Bronchial epithelial cell (primary cell): ENCODE measurements at places on chromosomes 11 and 22.

- no peak for DNase-seq
These were observed 620.9 kb upstream of the CADM1 start for GRCh38 chr11:116124922-116125714.

GRCh38 chr11:77311701-77312100 is 10.2 kb upstream of the GDPD4 start:
- DNase-seq: no peak

- no peak for DNase-seq
These were observed 9.6 kb upstream of the IFITM3 start for GRCh38 chr11:330307-330693.

DNA sequence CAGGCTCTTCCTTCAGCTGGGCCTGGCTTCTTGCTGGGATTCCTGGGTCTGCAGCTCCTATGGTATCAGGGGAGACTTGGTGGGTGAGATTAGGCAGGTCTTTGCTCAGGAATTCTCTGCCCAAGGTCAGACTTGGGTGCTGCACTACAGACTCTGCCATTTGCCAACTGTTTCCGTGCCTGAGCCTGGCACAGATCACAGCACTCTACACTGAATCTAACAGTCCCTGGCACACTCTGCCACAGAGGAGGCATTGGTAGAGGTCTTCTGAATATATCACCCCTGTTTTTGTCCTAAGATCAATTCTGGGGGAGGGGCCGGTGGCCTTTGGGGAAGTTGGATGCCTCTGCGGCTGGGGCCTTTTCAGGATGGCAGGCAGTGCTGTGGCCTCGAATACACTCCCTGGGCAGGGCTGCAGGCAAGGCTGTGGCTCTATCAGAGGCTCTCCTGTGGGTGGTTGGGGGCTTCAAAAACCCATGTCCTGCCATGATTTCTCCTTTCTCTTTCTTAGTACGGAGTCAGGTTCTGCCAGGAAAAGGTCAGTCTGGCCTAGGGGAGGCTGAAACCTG is 115.0 kb upstream of the NARS2 start:
- DNase-seq: no peak

GRCh38 chr22:47822422-47822821 is 1060.0 kb downstream of the TBC1D22A start:
- no peak for DNase-seq

- DNase-seq: no peak
These were observed 25.0 kb upstream of the RPS13 start for GRCh38 chr11:17102462-17102861.

GRCh38 chr11:70265341-70265740 is 5.1 kb upstream of the PPFIA1 start:
- DNase-seq: no peak

DNA sequence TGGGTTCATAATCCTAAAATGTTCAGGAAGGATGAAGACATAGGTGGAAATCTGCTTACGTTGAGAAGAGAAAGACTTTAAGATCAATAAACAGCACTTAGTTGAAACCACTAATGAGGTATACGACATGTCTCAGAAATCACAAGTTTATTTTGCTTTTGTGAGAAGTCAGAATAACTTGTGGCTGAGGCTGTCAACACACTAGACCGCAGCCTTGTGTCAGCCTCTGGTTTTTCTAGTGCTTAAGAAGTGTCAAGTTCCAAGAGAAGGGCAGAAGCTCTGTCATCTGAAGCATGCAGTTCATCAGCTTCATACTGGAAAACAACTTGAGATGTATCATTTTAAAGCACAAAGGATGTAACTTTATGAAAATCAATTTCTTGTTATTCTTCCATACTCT is 420.9 kb downstream of the METTL15 start:
- no peak for DNase-seq

GRCh38 chr11:110828086-110828485 is 115.8 kb upstream of the ARHGAP20 start:
- DNase-seq: no peak

GRCh38 chr11:100823360-100823759 is 136.3 kb downstream of the ARHGAP42 start:
- no peak for DNase-seq

GRCh38 chr11:1484695-1485503 is 1.7 kb downstream of the MOB2 start:
- DNase-seq: no peak

DNA sequence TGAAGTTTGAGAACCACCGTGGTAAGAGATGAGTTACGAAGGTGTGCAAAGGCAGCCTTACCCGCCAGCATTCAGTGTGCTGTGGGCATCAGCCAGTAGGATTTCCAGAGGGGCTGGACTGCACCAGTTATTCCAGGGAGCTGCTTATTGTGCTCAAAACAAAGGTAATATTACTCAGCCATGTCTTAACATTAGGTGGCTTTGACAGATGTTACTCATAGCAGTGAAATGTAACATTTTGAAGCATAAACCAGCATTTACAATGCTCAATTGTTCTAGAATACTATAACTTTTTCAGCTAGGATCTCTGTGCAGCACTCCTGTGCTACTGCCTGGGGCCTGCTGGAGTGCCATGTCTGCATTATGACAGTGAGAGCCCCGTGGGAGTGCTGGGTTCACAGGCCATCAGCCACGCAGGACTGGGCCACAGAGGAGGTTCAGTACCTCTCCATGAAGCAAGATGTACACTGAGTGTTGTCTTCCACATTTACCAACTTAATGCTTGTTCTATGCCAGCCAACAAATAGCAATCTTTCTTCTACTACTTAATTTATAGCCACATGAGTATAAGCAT is 238.1 kb downstream of the CADM1 start:
- no peak for DNase-seq

DNA sequence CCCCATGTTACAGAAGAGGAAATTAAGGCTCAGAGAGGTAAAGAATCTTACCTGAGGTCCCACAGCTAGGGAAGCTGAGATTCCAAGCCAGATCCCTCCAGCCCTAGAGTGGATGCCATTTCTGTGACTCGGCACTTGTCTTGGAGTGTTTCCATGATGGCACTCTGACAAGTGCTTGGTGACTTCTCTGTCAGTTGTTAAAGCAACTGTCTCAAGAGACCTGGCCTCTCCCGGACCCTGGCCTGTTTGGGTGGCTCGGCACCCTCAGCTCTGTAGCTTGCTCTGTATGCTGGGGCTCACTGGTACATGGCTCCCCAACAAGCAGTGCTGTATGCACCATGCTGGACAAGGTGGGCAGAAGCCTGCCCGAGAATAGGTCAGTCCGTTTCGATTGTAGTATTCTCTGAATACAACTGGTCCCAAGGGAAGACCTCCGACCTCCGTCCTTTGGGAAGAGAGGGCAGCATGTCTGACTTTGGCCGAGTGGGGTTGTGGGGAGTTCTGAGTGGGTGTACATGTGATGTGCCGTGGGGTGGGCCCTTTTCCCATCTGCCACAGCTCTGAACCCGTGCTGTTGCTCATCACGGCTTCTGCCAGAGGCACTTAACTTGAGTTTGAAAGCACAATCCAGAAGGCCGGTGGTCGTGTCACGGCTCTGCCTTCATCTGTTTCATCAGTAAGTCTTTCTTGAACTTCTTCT is 12.4 kb downstream of the ACO2 start:
- no peak for DNase-seq

GRCh38 chr11:111515591-111515990 is 1.0 kb downstream of the HOATZ start:
- DNase-seq: no peak

- DNase-seq: no peak
These were observed 212.5 kb downstream of the CTTN start for GRCh38 chr11:70610566-70611565.

DNA sequence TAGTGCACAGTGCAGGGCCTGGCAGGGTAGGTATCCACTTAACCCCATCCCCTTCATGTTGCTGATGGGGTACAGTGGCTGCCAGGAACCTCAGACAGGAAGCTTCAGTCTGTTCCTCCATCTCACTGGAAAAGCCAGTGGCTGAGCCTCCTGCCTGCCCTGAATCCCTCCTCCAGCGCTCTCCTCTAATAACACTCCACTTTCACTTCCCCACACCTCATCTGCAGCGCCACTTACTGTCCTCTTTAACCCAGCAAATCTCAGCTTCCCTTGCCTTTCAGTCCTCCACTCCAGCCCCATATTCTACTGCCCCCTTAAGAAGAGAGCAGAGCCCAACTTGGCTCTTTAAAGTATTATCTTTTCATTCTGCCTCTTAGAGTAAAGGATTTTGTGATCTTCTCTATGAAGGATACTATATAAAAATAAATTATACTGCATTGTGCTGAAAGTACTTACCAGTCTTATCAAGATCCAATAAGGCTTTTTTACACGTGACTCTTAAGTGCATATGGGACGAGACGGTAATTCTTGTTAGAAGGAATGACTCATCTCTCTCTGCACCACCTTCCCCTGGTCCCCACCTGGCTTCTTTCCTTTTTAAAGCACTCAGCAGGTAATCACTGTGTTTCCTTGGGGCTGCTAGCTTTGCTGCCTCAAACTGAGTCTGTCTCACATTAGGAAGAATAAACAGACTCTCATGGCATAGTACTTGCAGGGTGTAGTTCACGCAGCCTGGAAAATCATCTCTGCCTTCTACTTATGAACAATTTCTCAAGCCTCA is 238.0 kb upstream of the NARS2 start:
- peak; percentile 56 for DNase-seq

GRCh38 chr22:29382580-29383302 is 5.6 kb downstream of the AP1B1 start:
- no peak for DNase-seq

- no peak for DNase-seq
These were observed 43.4 kb downstream of the APOL5 start for GRCh38 chr22:35761037-35761436.

- DNase-seq: no peak
These were observed 11.2 kb upstream of the ACR start for GRCh38 chr22:50726643-50727340.

DNA sequence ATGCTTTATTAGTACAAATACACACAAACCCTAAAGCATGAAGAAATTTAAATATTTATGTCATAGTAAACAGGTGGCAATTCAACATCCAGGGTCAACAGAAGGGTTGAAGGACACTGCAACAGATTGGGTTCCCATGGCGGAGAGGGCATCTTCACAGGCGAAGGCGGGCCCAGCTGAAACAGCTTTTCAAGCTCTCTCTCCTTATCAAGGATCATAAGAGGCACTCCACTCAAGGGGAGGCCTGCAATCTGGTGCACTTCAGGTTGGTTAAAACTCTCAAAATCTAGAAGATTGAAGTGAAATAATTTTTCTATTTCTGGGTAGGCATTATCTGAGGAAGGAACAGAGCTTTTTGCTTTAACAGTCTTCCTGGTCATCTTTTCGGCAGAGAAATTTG is 16.8 kb upstream of the SLC22A8 start:
- DNase-seq: no peak

- peak; percentile 91 for DNase-seq
These were observed 13.7 kb downstream of the GDPD4 start for GRCh38 chr11:77287615-77288273.

DNA sequence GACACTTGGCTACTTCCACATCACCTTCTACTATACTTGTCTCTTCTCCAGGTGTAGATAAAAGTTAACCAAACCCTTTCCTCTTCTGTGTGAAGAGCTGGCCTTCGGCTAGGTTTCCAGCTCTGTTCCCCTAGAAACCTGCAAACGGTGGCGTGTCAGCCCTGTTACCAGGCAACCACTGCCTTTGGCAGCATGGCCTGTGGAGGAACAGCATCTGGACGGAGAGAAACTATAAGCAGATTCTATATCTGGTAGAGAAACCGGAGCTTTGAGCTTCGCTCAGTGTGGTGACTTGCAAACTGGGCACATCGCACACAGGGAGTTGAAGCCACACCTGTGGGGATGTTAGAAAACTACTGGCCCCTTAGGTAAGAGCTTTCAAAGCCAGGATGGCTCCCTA is 35.9 kb downstream of the ARAP1 start:
- no peak for DNase-seq

DNA sequence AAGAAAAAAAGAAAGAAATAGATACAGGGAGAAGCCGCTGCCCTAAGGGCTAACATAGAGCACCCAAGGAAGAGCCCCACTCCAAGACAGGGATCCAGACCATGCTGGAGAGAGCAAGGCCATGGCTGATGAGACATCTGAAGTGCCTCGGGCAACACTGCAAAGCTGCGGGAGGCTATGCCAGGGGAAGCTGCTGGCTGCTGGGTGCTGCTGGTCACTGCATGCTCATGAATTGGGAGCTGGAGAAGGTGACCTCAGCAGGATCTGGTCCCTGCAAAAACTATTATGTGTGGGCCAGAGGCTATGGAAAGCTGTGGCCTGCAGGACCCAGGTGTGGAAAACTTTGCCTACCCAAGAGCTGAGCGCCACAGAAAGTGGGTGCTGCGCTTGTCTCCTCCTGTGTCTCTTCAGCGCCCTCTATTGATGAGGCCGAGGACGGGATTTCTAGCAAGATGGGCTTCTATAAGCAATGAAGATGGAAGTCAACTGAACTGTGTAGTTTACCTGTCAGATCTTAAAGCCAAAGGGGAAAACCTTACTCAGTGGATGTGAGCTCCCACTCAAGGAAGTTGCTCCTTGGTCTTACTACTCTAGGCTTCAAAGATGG is 17.3 kb upstream of the SLC29A2 start:
- peak; percentile 80 for DNase-seq

GRCh38 chr11:27945348-27945747 is 162.6 kb downstream of the KIF18A start:
- DNase-seq: no peak

DNA sequence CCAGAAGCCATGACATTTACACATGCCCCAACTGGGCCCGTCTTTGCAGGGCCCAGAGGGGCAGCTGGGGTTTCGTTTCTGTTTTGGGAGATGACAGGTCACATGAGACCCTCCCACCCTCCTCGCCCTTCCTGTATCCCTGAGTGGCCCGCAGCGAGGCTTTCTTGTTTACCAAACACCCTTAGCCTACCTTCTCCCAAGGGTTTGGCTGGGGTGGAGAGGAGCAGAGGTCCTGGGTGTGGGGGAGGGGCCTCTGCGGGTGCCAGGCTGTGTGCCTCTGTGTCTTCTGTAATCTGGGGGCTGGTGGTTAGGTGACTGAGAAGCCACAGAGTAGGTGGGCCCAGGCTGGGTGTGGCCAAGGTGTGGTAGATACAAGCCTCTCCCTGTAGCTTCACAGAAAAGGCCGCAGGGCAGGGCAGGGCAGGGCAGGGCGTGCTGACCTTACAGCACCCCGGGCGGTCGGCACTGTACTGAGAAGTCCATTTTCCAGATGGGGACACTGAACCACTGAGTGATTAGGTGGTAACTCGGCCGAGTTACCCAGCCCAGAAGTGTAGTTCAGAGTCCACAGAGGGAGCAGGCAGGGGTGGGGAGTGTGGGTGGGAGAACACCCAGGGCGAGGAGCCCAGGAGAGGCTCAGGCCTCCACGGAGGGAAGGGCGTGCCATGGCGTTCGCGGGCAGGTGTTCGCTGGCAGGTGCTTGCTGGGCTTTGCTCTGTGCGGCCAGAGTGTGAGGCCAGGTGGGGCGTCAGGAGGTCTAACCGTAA is 8.7 kb downstream of the PRR5 start:
- no peak for DNase-seq

DNA sequence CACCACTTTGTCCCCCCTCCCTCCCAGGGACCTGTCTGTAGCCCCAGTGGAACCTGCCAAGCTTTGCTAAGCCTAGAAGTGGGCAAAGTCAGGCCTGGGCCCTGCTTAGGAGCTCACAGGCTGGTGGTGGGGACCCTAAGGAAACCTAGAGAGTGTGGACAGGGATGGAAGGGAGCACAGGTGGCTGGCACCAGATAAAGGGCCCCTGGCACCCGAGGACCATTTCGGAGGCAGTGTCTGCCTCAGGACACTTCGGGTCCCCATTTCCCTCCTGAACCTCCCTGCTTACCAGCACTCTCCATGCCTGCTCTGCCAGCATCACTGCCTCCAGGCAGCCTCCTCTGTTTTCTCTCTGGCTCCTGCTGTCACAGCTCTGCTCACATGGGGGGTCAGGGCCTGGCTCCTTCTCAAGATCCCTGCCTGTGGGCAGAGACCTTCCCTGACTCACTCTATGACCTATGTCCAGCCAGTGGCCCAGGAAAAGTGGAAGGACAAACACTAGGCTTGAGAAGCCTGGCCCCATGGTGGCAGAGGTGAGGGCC is 13.6 kb upstream of the OMP start:
- no peak for DNase-seq
